ENCODE measurements at places on chromosomes 5 and 9. TPM values are rescaled to one million over a fixed set of nuclear protein-coding genes. Genes with fewer than 3 reads are reported as not detected.

TTC33 gene
- 15.4 TPM for total RNA-seq

PDE6A gene
- not detected for total RNA-seq

C7 gene
- total RNA-seq = not detected

ACOT12 gene
- total RNA-seq = not detected

CDO1 gene
- 0.38 TPM for total RNA-seq

CKS2 gene
- 118 TPM for total RNA-seq

TLE1 gene
- 0.88 TPM for total RNA-seq

ALDOB gene
- not detected for total RNA-seq

CAMLG gene
- total RNA-seq = 27.2 TPM

RNF183 gene
- total RNA-seq = not detected

PCDHGA8 gene
- 0.05 TPM for total RNA-seq

BRINP1 gene
- not detected for total RNA-seq

IFNA2 gene
- total RNA-seq = not detected

GABBR2 gene
- total RNA-seq = not detected

STX17 gene
- total RNA-seq = 35.5 TPM

OR4F3 gene
- total RNA-seq = not detected

IL9 gene
- not detected for total RNA-seq

CYSRT1 gene
- total RNA-seq = 0.40 TPM

Measured in activated naive CD4-positive, alpha-beta T cell treated with anti-CD3 and anti-CD28 coated beads, Interleukin-2, amount 10 ng/mL, durations not matched to agents 5 hours and 36 hours (primary cell).